ENCODE measurements at places on chromosomes 6 and 20.

GRCh38 chr6:138797806-138798446 is 2.0 kb downstream of the ECT2L start:
- no peaks in the 10 kb centered on the region for H3K4me1 ChIP-seq
- H3K27me3 ChIP-seq = no peaks in the 10 kb centered on the region
- no peak for DNase-seq
- peaks cover under 1% of the 10 kb centered on the region for H3K36me3 ChIP-seq
- no peak overlapping the region for H3K4me3 ChIP-seq

GRCh38 chr20:62362590-62362940 is 4.5 kb downstream of the LAMA5 start:
- no peak for DNase-seq
- H3K4me3 ChIP-seq = no peak overlapping the region
- H3K27me3 ChIP-seq = no peaks in the 10 kb centered on the region
- peaks cover 5% of the 10 kb centered on the region for H3K4me1 ChIP-seq
- no peaks in the 10 kb centered on the region for H3K36me3 ChIP-seq

- H3K4me1 ChIP-seq = no peaks in the 10 kb centered on the region
- no peaks in the 10 kb centered on the region for H3K27me3 ChIP-seq
- no peak overlapping the region for H3K27ac ChIP-seq
- no peaks in the 10 kb centered on the region for H3K36me3 ChIP-seq
- H3K4me3 ChIP-seq = no peak overlapping the region
These were observed 23.0 kb downstream of the PACRG start for GRCh38 chr6:162750776-162751175.

GRCh38 chr20:46590443-46590842 is 40.0 kb upstream of the OCSTAMP start:
- no peaks in the 10 kb centered on the region for H3K36me3 ChIP-seq
- H3K27ac ChIP-seq = no peak overlapping the region
- no peak overlapping the region for H3K4me3 ChIP-seq
- peaks cover 3% of the 10 kb centered on the region for H3K4me1 ChIP-seq

- no peak for DNase-seq
- peaks cover 83% of the 10 kb centered on the region for H3K27me3 ChIP-seq
- H3K4me1 ChIP-seq = no peaks in the 10 kb centered on the region
- H3K36me3 ChIP-seq = no peaks in the 10 kb centered on the region
- H3K27ac ChIP-seq = no peak overlapping the region
- H3K4me3 ChIP-seq = no peak overlapping the region
These were observed 425 bp downstream of the FOXA2 start for GRCh38 chr20:22583773-22584521.

- DNase-seq = no peak
- no peaks in the 10 kb centered on the region for H3K27me3 ChIP-seq
- no peaks in the 10 kb centered on the region for H3K36me3 ChIP-seq
- no peaks in the 10 kb centered on the region for H3K4me1 ChIP-seq
- H3K27ac ChIP-seq = no peak overlapping the region
- H3K4me3 ChIP-seq = no peak overlapping the region
These were observed 188.2 kb downstream of the ZFP64 start for GRCh38 chr20:52003415-52003814.

GRCh38 chr6:143744551-143745165 is 66.9 kb downstream of the PHACTR2 start:
- H3K27ac ChIP-seq = no peak overlapping the region
- no peaks in the 10 kb centered on the region for H3K36me3 ChIP-seq
- H3K4me3 ChIP-seq = no peak overlapping the region
- no peak for DNase-seq
- H3K4me1 ChIP-seq = no peaks in the 10 kb centered on the region

DNA sequence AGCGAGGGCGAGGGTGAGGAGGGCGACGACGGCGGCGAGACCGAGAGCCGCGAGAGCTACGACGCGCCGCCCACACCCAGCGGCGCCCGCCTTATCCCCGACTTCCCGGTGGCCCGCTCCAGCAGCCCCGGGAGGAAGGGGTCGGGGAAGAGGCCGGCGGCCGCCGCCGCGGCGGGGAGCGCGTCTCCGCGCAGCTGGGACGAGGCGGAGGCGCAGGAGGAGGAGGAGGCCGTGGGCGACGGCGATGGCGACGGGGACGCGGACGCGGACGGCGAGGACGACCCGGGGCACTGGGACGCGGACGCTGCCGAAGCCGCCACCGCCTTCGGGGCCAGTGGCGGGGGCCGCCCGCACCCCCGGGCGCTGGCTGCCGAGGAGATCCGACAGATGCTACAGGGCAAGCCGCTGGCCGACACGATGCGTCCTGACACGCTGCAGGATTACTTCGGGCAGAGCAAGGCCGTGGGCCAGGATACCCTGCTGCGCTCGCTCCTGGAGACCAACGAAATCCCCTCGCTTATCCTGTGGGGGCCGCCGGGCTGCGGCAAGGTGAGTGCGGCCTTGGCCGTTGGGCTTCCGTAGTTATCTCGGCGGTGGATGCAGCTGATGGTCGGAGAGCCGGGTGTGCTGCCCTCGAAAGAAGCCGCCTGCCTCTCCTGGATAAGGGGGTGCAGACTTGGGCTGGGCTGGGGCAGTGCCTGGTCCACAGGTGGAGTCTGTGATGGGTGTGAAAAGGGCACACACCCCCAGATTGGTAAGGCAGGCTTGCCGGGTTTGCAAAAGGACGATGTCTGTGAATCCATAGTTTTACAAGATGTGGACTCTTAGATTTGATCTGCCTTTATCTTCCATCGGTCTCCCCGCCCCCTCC is 938 bp downstream of the WRNIP1 start:
- H3K36me3 ChIP-seq = peaks cover 24% of the 10 kb centered on the region
- H3K27me3 ChIP-seq = no peaks in the 10 kb centered on the region
- H3K4me3 ChIP-seq = peak overlapping the region; percentile 86
- peaks cover 13% of the 10 kb centered on the region for H3K4me1 ChIP-seq
- DNase-seq = peak; percentile 83

GRCh38 chr20:9149087-9149486 is 80.2 kb downstream of the PLCB4 start:
- H3K27ac ChIP-seq = no peak overlapping the region
- H3K4me1 ChIP-seq = peaks cover 4% of the 10 kb centered on the region
- no peak for DNase-seq
- H3K4me3 ChIP-seq = no peak overlapping the region

- H3K36me3 ChIP-seq = no peaks in the 10 kb centered on the region
- no peaks in the 10 kb centered on the region for H3K27me3 ChIP-seq
- DNase-seq = no peak
- H3K4me1 ChIP-seq = no peaks in the 10 kb centered on the region
These were observed 542.3 kb upstream of the JARID2 start for GRCh38 chr6:14703586-14703985.

GRCh38 chr6:78251931-78252330 is 599.1 kb downstream of the MEI4 start:
- H3K4me3 ChIP-seq = no peak overlapping the region
- DNase-seq = no peak
- H3K27ac ChIP-seq = no peak overlapping the region
- H3K36me3 ChIP-seq = no peaks in the 10 kb centered on the region
- no peaks in the 10 kb centered on the region for H3K4me1 ChIP-seq
- H3K27me3 ChIP-seq = no peaks in the 10 kb centered on the region

- H3K27ac ChIP-seq = no peak overlapping the region
- H3K4me3 ChIP-seq = no peak overlapping the region
- no peaks in the 10 kb centered on the region for H3K36me3 ChIP-seq
- DNase-seq = no peak
- no peaks in the 10 kb centered on the region for H3K27me3 ChIP-seq
These were observed 28.6 kb upstream of the FAM50B start for GRCh38 chr6:3820563-3820962.

- no peaks in the 10 kb centered on the region for H3K36me3 ChIP-seq
- H3K4me1 ChIP-seq = no peaks in the 10 kb centered on the region
- no peak overlapping the region for H3K27ac ChIP-seq
- no peaks in the 10 kb centered on the region for H3K27me3 ChIP-seq
- no peak overlapping the region for H3K4me3 ChIP-seq
These were observed 140.7 kb downstream of the CARMIL1 start for GRCh38 chr6:25419879-25420278.

- H3K27me3 ChIP-seq = no peaks in the 10 kb centered on the region
- H3K27ac ChIP-seq = no peak overlapping the region
- no peak for DNase-seq
- H3K36me3 ChIP-seq = no peaks in the 10 kb centered on the region
- H3K4me1 ChIP-seq = no peaks in the 10 kb centered on the region
These were observed 155.6 kb downstream of the OGFRL1 start for GRCh38 chr6:71444222-71444621.

GRCh38 chr6:2875359-2876191 is 27.5 kb downstream of the SERPINB9 start:
- no peaks in the 10 kb centered on the region for H3K36me3 ChIP-seq
- peak; percentile 78 for DNase-seq
- H3K4me1 ChIP-seq = no peaks in the 10 kb centered on the region
- H3K27me3 ChIP-seq = no peaks in the 10 kb centered on the region
- H3K27ac ChIP-seq = no peak overlapping the region

DNA sequence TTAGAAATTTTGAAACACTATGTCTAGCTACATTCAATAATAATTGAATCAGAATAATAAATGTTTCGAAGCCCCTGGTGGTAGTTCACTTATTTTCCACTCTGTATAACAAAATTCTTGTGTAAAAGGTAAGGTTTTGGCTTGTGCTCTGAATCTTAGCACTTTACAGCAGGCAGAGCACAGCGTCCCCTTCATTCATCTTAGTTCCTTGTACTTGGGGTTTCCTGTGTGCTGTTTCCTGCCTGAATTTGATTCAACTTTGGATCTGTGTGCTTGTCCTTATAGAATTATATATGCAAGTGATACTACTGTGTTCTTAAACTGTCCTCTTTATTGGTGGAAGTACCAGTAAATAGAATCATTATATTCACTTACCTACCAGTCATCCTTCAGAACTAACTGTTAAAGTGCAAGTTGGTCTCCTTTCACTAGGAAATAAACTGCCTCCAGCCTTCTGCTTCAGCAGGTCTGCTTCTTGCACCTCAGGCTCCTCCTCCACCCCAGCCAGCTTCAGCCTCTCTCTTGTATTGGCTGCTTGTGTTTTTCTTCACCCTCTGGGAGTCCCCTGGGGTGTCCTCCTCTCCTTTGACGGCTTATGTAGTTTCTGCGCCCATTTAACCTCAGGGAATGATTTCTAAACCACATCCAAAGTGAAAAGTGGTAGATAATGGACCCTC is 28.8 kb upstream of the TULP4 start:
- peak overlapping the region; percentile 55 for H3K27ac ChIP-seq
- H3K27me3 ChIP-seq = no peaks in the 10 kb centered on the region

DNA sequence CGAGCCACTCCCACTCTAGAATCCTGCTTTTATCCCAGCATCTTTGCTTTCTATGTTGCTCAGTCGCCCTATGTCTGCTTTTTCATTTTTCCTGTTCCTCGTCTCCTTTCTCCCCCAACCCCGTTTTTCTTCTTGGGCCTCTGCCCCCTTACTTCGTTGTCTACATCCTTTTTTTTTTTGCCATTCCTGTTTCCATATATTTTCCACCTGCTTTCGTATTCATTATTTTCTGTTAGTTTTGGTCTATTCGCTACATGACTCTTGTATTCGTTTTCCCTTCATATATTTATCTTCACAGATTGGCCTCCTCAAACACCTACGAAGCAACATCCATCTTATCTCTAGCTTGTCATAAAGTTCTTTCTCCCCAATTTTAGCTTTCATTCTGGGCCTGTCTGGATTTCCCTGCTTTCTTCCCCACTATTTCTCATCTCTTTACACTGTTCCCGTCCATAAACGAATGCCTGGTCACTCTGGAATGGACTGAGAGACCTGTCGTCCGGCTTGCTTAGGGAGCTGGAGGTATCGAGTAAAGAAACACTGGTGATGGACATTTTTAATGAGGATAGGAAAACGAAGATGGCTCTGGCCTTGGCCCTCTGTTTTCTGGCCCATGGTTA is 915 bp downstream of the PRRC2A start:
- H3K4me3 ChIP-seq = peak overlapping the region; percentile 87
- no peaks in the 10 kb centered on the region for H3K27me3 ChIP-seq
- peaks cover 10% of the 10 kb centered on the region for H3K4me1 ChIP-seq
- peaks cover 49% of the 10 kb centered on the region for H3K36me3 ChIP-seq

- no peak overlapping the region for H3K27ac ChIP-seq
- H3K4me3 ChIP-seq = no peak overlapping the region
- H3K27me3 ChIP-seq = no peaks in the 10 kb centered on the region
- H3K36me3 ChIP-seq = no peaks in the 10 kb centered on the region
- no peak for DNase-seq
These were observed 118.7 kb downstream of the ATG5 start for GRCh38 chr6:106206905-106207304.

DNA sequence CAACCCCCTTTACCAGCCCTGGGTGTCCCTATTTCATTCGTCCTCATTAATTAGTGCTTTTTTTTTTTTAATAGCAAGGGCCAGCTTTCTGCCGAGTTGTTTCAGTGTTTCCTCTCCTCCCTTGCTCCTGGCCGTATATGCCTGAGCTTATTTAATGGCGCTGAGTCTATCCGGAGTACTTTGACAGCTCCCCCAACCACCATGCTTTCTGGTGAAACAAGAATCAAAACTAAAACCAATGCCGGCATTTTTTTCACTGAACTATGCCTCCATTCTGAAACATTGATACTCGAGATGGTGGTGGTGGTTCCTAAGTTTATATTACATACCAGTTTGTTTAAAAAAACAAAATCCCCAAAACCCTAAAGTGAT is 1.2 kb downstream of the DCBLD1 start:
- H3K27me3 ChIP-seq = no peaks in the 10 kb centered on the region
- peaks cover 38% of the 10 kb centered on the region for H3K36me3 ChIP-seq
- peak overlapping the region; percentile 69 for H3K4me3 ChIP-seq
- H3K4me1 ChIP-seq = peaks cover 4% of the 10 kb centered on the region

GRCh38 chr6:100467129-100468015 is 2.7 kb upstream of the SIM1 start:
- no peak overlapping the region for H3K4me3 ChIP-seq
- H3K4me1 ChIP-seq = no peaks in the 10 kb centered on the region
- no peak for DNase-seq
- H3K27ac ChIP-seq = no peak overlapping the region
- no peaks in the 10 kb centered on the region for H3K36me3 ChIP-seq
- peaks cover 90% of the 10 kb centered on the region for H3K27me3 ChIP-seq

- no peaks in the 10 kb centered on the region for H3K27me3 ChIP-seq
- H3K4me1 ChIP-seq = peaks cover 20% of the 10 kb centered on the region
- no peaks in the 10 kb centered on the region for H3K36me3 ChIP-seq
- no peak for DNase-seq
- H3K27ac ChIP-seq = no peak overlapping the region
- H3K4me3 ChIP-seq = no peak overlapping the region
These were observed 90.3 kb downstream of the FYN start for GRCh38 chr6:111782887-111783466.

- no peak for DNase-seq
- no peak overlapping the region for H3K4me3 ChIP-seq
- H3K36me3 ChIP-seq = no peaks in the 10 kb centered on the region
- no peaks in the 10 kb centered on the region for H3K27me3 ChIP-seq
These were observed 4.8 kb downstream of the GMEB2 start for GRCh38 chr20:63622096-63622495.

GRCh38 chr6:21103626-21104224 is 489.8 kb upstream of the SOX4 start:
- H3K27ac ChIP-seq = no peak overlapping the region
- no peak for DNase-seq

GRCh38 chr6:5695260-5696245 is 311.2 kb downstream of the NRN1 start:
- H3K27me3 ChIP-seq = no peaks in the 10 kb centered on the region
- H3K27ac ChIP-seq = 0 out of 2 replicates have a peak overlapping the region, but pooled peaks have one; percentile 5
- H3K36me3 ChIP-seq = no peaks in the 10 kb centered on the region
- DNase-seq = no peak
- H3K4me1 ChIP-seq = no peaks in the 10 kb centered on the region
